ENCODE measurements at places on chromosomes 5 and 9. TPM values are rescaled to one million over a fixed set of nuclear protein-coding genes. Genes with fewer than 3 reads are reported as not detected.

Gene KLF9
- total RNA-seq = 19.0 TPM

Gene NME5
- 2.0 TPM for total RNA-seq

Gene GPR21
- total RNA-seq = 1.0 TPM

GRCh38 chr5:58993461-58993860 is 410.6 kb downstream of the RAB3C start:
- no peak for DNase-seq

DNA sequence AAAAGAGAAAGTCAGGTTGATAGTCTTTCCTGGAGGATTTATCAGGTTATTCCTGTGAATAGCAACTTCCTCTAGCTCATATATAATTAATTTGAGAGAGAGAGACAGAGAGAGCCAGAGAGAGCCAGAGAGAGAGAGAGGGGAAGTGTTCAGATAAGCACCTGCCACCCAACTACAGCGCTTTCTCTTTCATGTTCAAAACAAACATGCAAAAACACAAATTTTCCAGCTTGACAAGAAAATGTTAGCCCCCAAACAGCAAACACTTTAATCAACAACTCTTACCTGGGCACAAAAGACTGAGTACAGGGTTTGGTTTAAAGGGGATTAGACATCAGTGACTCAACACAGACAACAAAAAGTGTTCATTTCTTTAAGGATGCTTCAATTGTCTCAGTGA is 61.7 kb upstream of the PLPP6 start:
- DNase-seq = no peak

- DNase-seq = no peak
Observed at GRCh38 chr9:108963459-108964143, 29.4 kb downstream of the ABITRAM start.

Gene WNT8A
- total RNA-seq = not detected

DNA sequence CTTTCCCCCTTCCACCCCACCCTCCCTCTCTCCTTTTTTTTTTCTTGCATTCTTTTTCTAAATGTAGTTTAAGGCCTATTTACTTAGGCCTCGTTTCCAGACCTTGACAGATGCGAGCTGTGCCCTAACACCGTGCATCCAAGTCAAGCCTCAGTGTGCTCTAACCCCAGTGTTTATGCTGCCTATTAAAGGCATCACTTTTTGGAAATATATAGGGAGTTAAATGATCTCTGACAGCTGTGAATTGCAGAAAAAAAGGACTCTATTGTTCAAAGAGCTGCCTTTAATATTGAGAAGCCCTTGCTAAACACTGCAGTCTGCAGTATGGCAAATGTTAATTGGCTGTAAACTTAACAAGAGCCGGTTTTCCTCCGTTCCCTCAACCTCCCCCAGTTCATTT is 270.4 kb upstream of the TUT7 start:
- DNase-seq = no peak

DNA sequence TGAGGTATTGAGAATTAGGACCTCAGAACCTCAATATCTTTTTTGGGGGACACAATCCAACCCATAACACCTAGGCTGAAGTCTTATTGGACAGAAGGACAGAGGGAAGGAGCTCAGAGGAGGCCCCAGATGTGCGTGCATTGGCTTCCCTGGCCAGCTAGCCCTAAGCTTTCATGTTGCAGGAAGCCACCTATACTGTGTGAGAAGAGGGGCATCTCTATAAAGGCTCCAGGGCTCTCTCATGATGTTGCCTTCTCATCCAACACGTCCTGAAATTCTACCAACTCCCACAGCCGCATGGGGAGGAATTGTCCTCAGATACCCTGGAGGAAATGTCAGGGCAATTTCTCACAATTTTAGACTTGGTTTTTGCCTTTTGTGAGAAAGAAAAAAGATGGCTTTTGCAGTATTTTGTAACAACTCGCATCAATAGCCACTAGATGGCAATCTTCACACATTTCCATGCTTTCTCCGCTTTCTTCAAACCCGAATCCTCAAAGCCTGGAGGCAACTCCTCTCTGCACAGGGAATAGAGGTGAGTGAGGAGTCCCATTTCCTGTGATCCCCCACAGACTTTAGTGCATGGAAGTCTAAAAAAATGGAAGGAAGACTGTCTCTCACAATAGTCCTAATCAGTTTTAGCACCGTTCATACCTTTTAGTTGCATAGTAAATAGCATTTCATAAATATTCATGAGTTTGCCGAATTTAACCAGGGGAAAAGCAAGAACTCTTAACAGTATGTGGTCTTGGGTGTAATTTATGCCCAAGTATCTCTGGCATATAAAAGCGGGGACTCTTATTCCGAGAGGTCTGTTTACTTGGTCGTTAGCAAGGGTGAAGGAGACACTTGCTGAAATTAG is 7.4 kb upstream of the PPP3R2 start:
- DNase-seq = no peak

- peak; percentile 84 for DNase-seq
Observed at GRCh38 chr5:149452665-149453617, 73.8 kb upstream of the IL17B start.

Gene EIF4E1B
- total RNA-seq = not detected

DNA sequence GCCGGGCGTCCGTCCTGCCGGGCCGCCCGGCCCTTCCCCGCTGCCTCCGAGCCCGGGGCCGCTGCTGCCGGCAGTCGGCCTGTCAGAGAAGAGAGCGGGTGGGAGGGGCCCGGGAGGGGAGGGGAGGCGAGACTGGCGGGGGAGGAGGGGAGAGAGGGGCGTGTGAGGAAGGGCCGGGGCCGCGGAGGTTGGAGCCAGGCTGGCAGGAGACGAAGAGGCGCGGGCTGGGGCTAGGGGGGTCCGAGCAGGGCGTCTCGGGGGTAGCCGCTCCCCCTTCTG is 570 bp downstream of the CREBRF start:
- DNase-seq = no peak

Gene SLC46A2
- 0.16 TPM for total RNA-seq

Gene CD14
- 29.6 TPM for total RNA-seq

Gene IL3
- total RNA-seq = not detected

DNA sequence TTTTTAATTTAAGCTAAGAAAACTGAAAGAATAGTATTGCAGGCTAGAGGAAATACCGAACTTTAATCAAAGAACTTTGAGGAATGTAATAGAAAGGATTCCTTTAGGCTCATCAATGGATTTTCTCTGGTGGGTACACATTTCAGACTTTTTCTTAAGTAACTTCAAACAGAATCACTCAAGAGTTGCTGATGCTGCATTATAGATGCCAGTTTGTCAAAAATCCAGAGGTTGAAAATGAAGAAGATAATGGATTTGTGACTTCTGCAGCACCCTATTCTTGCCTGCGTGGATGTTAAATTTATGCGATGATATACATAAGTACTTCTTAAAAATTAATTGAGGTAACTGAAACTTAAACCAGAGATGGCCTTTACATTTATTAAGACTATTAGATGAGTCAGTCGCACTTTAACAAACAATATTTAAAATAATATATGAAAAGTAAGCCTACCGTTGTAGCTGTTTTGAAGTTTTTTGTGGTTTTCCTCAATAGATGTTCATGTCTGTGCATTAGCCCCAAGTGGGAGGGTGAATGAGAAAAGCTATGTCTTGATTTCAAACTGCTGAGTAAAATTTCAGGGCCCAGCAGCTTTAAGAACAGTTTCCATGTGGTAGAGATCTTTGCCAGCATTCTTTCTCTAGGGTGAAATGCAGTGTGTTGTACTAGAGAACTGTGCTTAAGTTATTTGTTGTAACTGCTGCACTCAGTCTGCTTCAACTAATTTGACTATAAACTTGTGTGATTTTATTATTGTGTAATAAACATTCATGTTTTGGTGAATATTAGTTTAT is at the start of gene OGN:
Gene OGN, minus strand, starts transcription at position 537 of the 795 bp plus-strand sequence. CDS start 1,171 bp downstream, outside the sequence.
- no peak for DNase-seq

GRCh38 chr9:119559986-119560385 is 190.8 kb upstream of the BRINP1 start:
- no peak for DNase-seq

GRCh38 chr5:145979270-145980223 is 43.2 kb downstream of the SH3RF2 start:
- DNase-seq = no peak

GRCh38 chr9:745761-746380 is 95.6 kb upstream of the DMRT1 start:
- DNase-seq = no peak

Gene PLAC8L1
- total RNA-seq = not detected

DNA sequence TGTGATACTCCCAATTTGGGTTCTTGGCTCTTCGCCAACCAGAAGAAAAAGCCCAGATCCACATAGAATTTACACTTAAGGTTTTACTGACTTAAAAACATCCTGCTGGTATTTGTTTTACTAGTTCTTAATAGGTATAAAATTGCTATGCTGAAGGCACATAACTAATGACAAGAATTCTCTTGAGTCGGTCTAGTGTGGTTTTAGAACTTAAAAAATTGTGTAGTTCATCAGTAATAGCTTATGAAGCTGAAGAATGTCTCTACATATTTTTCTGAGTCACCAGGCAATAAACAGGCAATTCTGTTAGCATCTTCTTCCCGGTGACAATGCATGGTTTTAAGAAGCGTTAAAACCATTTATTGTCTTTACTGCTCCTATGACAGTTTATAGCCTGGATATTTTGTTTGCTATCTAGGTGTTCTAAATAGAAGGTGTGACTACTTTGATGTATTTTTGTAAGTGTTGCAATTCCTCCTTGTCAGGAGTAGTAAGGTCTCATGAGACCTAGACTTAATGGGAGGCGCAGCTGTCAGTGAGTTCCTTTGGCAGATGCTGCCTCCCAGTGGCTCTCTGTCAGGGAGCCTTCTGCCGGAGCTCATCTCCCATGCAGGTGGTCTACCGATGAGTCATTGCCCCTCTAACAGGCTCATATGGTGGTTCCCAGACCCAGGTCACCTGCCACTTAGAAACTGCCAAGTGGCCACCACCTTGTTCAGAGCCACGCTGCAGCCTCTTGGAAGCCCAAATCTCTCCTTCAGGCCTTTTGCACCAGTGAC is 173.8 kb downstream of the MAST4 start:
- no peak for DNase-seq

Gene EGFL7
- 85.3 TPM for total RNA-seq

DNA sequence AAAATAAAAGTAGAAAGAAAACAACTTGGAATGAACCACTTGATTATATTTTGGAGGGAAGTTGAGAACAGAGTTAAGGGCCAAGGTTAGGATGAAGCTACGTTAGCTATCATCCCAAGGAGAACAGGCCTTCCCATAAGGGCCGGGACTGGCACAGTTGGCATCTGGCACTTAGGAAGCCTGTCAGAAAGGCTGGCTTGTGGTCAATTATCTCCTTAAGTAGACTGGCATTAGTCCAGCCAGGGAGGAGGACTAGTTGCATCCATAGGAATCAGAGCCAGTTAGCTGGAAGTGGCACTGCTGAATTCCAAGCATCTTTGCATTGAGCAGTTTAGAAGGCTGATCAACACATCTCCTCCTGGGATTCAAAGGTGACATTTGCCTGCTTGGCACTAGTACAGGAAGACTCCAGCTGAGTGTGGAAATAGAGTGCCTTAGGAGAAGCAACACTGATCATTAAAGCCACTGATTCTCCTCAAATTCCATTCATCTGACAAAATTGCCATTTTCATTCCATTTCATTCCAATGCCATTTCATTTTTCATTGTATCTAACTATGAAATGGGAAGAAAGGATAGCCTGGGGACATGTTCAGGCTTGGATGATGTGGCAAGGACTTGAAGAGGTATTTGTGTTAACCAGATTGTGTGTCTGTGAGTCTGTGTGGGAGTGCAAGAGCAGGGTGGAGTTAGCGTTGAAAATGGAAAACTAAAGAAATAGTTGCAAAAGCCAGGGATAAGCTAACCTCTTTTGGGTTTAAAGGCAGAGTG is 5.5 kb downstream of the FOXB2 start:
- no peak for DNase-seq

DNA sequence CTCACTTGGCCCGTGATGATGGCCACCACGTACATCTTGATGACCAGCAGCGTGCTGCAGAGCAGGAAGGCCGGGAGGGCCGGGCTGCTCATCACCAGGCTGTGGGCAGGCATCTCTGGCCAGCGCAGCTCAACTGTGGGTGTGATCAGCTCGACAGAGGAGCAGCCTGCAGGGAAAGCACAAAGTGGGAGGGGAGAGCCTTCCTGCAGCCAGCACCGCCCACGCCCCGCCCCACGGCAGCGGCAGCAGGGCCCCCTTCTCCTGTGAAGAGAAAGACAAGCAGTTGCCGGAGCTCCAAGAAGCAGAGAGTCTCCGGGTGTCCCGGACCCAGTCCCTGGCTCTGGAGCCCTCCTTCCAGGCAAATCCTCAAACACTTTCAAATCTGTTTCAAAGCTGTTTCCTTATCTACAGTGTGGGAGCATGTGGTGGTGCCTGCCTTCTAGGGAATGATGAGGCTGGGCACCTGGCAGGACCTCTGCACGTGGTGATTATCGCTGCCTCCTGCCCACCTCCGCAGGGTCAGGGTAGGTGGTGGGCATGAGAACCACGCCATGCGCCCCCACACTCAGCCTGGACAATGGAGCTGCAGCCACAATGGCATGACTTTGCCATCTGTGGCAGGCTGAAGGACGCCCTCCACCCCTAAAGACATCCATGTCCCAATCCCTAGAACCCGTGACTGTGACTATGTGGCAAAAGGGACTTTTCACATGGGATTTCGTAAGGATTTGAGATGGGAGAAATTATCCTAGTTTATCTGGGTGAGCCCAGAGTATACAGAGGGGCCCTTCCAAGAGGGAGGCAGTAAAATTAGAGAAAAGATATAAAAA is at the start of gene PTGES:
Gene PTGES, minus strand, starts transcription at position 143 of the 830 bp plus-strand sequence. Its CDS starts 30 bp downstream, at position 113.
- DNase-seq = peak; percentile 82

Gene MAMDC2
- 3.6 TPM for total RNA-seq

- DNase-seq = no peak
Observed at GRCh38 chr5:17252543-17252942, 35.1 kb downstream of the BASP1 start.

DNA sequence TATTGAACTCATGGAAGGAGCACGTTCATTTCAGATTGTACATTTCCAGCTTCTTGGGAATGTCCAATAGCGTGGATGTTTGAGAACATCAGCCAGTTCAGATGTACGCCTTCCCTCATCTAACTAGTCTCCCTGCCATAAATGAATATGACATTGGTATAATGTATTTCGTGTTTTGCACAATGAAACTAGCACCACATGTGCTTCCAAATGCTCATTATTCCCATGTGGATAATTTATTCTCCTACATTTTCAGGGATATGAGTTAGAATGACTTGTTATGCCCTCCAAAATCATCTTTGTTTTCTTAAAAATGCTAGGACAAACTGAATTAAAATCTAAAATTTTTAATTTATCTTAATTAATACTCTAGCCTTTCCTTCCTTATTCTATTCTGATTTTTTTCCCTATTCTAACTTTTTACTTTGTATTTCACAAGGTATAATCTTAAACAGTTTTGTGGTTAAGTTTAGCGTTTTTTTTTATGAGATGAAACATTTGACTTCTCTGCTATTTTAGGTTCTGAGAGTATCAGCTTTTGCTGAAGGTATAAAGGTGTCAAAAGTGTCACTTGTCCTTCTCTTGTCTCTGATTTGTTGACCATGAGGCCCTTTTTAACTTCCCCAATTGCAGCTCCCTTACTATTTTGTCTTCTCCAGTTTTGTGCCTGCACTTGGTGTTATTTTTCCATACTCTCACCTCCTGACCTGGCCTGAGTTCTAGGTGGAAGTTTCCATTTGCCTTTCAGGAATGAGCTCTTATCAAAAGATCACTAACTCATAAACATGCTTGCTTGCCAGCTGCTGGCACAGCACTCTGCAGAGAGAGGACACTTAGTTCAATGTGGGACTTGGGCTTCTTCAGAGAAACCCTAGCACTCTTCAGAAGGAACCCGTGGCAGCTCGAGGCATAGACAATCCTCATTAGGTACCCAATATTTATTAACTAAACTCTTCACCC is 106.8 kb downstream of the FRMD3 start:
- DNase-seq = no peak
